ENCODE measurements at places on chromosomes 2 and 18.

DNA sequence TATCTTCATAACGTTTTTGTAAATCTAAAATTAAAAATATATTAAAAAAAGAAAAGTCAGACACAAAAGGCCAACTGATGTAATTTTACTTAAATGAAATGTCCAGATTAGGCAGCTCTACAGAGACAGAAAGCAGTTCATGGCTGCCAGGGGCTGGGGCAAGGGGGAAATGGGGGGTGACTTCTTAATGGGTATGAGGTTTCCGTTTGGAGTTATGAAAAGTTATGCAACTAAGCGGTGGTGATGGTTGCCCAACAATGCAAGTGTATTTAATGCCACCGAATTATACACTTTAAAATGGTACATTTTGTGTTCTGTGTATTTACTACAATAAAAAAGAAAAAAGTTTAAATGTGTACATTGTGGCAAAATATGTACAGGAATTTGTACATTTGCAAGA, 70.2 kb upstream of the TEX51 start:
- DNase-seq: no peak

DNA sequence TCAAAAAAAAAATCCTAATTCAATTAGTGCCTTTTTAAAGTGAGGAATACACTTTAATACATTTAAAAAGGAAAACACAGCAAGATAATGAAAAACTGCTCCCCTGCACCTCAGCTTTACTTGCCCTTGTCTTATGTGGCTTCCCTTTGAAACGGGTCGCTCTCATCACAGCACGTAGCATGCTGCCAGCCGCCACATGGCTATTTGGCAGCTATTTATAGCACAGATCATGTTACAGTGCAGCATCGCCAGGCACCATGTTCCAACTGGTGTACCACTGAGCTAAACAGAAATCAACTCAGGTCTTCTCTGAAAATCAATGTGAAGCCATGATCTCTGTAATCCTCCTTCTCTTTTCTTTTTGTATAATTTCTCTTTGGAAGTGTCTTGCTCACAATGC, 65.1 kb downstream of the TMEM182 start:
- DNase-seq: no peak

GRCh38 chr18:65411061-65411460, 339.8 kb upstream of the CDH7 start:
- no peak for DNase-seq

DNA sequence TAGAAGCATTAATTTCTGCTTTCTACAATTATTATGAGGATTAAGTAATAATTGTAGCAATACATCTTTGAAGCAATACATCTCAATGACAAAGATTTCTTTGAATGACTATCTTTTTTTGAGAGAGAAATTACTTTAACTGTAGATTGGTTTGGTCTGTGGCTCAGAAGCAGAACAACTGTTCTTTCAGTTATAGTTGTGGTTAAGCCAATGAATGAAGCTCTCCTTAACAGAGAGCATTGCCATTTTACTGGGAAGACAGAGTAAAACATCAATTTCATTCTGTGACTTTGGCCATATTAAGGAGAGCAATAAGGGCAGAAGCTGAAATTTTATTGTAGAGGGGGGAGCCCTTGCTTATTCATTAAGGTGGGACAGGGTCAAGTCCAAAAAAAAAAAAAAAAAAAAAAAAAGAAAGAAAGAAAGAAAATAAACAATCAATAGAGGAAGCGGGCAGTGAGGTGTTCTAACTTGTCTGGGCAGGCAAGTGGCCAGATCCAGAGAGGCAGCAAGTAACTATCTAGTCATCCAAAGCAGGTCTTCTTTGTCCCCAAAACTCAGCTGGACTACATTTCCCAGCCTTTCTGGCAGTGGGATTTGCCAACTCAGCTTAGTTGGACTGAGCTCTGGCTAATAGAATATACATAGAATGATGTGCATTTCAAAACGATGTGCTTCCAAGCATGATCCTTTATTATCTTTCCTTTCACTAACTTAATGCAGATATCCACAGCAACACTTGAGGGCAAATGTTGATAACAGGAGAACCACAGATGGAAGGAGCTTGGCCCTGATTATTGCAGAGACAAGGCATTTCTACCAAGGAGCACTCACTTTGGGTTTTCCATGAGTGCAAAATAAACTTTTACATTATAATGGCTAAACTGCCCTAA, 462.7 kb upstream of the CDH20 start:
- no peak for DNase-seq

DNA sequence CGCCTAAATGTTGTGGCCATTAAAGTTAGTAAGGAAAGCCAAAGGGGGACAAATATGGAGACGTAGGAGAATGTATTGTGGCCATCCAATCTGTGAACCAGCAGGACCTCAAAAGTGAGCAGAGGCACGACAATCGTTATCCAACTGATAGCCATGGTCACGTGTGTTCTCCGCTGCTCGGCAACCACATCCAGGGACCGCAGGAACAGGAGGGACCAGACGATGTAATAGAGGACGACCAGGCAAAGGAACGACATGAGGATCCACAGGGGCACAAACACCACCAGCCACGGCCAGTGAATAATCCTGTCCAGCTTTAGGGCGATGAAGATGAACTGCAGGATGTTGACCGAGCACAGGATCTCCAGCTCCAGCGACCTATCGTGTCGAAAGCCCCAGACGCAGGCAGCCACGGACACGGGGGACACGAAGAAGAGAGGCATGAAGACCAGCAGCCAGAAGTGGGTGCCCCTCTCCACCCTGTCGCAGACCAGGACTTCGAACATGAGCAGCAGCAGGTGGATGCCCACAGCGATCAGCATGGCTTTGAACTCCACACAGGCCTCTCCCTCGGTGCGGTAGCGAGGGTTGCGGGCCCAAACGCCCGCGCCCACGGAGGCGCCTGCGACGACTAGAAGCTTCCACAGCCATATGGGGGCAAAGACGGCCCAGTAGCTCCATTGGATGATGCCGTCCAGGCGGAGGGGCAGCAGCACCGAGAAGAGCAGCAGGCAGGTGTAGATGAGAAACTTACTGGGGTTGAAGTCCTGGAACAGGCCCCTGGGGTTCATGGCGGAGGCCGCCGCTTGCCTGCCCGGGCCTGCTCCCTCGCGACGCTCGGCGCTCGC, 790 bp downstream of the TMEM185B start:
- DNase-seq: no peak

DNA sequence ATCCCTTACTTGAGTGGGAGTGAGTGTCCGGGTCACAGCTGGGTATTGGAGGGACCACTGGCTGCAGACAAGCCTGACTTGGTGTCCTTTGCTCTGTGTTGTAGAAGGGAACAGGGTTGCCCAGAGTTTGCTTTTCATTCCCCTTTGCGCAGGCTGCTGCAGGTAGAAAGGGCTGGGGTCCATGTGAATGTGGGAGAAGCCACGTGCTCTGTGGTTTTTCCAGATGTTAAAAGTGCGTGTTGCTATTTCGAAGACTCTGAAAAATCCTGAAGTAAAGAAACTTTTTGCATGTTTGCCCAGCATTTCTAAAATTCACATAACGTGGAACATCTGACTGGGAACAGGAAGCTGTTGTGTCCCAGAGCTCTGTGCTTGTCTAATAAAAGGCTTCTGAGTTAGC, 28.8 kb downstream of the GLI2 start:
- DNase-seq: no peak
